ENCODE measurements at places on chromosomes 1 and 21. TPM values are rescaled to one million over a fixed set of nuclear protein-coding genes. Genes with fewer than 3 reads are reported as not detected.

The CELA3A gene
- total RNA-seq, result not detected

The TMEM240 gene
- total RNA-seq, result 13.6 TPM

The BLACAT1 gene
- 6.7 TPM for total RNA-seq

The FCAMR gene
- not detected for total RNA-seq

The AMPD1 gene
- total RNA-seq, result 0.10 TPM

The DISP1 gene
- total RNA-seq, result 4.8 TPM

The MPL gene
- 0.48 TPM for total RNA-seq

Measured in H7 (cell line).